ENCODE measurements at places on chromosomes 7 and 10. TPM values are rescaled to one million over a fixed set of nuclear protein-coding genes. Genes with fewer than 3 reads are reported as not detected.

DNA sequence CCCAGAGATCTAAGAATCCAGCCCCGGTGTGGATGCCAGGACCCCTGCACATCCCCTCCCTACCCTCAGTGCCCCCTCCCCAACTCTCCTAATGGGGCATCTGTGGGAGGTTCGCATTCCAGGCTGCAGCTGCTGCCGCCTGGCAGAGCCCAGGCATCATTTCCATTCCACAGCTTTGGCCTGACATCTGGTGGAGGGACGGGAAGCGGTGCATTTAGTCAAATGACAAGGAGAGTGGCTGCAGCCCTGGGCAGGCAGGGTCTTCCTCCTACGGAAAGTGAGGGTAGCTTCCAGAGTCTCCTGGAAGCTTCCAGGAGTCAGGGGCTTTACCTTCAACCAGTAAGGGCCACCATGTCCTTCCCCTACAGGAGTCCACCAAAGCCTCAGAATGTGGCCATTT, 30.8 kb downstream of the PRLHR start:
- no peak for DNase-seq

The ZNF25 gene
- 10.8 TPM for polyA plus RNA-seq

The RBP3 gene
- 0.07 TPM for polyA plus RNA-seq

The MUC12 gene
- 0.22 TPM for polyA plus RNA-seq

The COL17A1 gene
- polyA plus RNA-seq, result 0.65 TPM

- no peak for DNase-seq
Observed at GRCh38 chr7:7967886-7968543, 581 bp upstream of the GLCCI1 start.

The LRRC4 gene
- polyA plus RNA-seq, result 7.2 TPM

GRCh38 chr7:40795607-40796006, 660.8 kb downstream of the SUGCT start:
- no peak for DNase-seq

- no peak for DNase-seq
Observed at GRCh38 chr10:77618117-77618516, 19.5 kb downstream of the KCNMA1 start.

DNA sequence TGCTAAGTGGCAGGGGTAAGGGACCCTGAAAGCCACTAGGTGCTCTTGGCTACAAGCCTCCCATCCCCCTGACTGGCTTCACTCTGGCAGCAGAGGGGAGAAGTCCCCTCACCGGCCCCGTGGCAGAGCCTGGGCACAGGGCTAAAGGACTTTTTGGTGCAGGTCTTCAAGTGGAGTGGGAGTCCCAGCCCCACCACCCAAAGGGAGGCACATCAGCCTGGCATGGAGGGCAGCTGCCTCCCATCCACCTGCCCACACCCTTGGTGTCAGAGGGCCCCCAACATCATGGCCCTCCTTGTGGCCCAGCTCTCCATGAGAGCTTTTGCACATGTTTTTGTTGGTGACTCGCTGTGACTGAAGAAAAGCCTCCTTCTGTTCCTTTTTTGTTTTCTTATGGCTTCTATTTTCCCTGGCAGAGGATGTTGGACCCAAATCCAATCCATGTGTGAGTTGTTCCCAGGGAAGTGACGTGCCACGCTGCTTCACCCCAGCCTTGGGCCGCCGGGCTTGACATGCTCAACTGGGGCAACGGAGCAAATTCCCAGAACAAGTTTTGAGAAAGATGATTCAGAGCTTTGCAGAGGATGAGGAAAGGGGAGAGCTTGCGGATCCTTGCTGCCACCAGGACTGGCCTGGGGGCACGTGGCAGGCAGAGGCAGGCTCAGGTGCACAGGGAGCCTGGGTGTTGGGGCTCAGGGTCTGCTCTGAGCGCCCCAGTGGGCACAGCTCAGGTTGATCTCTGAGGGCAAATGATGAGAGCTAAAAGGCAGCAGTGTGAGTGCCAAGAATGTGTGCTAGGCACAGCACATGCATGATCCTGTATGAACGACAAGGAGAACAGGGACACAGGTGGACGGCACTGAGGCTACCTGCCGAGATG, 1.9 kb upstream of the AEBP1 start:
- no peak for DNase-seq

The SEC61G gene
- polyA plus RNA-seq, result 166 TPM

DNA sequence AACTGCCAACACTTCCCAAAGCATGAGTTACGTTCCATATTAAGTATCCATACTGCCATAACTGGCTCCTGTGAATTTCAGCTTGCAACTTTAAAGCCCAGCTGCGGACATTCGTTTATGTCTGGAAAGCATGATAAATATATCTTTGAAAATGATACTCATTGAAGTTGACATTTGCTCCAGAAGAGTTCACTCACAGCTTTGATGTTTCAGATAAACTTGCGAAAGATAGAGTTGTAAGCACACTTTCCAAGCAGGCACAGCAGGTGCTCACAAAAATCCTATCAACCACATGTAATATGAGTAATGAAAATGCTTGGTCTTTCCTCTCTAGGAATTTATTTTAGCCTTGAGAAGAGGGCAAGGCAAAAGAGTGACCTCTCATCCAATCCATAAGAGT, 4.5 kb downstream of the CHCHD3 start:
- DNase-seq, result no peak
